ENCODE measurements at places on chromosomes 12 and 14.

- no peak for DNase-seq
Observed at GRCh38 chr12:57868851-57869268, 22.3 kb upstream of the CTDSP2 start.

- no peak for DNase-seq
Observed at GRCh38 chr12:69881771-69882170, 56.7 kb downstream of the MYRFL start.

- no peak for DNase-seq
Observed at GRCh38 chr12:52248541-52249461, 15.8 kb downstream of the KRT7 start.

GRCh38 chr12:89390802-89391673 lies 38.7 kb upstream of the DUSP6 start:
- no peak for DNase-seq

- no peak for DNase-seq
Observed at GRCh38 chr12:65192963-65193516, 23.7 kb downstream of the LEMD3 start.

DNA sequence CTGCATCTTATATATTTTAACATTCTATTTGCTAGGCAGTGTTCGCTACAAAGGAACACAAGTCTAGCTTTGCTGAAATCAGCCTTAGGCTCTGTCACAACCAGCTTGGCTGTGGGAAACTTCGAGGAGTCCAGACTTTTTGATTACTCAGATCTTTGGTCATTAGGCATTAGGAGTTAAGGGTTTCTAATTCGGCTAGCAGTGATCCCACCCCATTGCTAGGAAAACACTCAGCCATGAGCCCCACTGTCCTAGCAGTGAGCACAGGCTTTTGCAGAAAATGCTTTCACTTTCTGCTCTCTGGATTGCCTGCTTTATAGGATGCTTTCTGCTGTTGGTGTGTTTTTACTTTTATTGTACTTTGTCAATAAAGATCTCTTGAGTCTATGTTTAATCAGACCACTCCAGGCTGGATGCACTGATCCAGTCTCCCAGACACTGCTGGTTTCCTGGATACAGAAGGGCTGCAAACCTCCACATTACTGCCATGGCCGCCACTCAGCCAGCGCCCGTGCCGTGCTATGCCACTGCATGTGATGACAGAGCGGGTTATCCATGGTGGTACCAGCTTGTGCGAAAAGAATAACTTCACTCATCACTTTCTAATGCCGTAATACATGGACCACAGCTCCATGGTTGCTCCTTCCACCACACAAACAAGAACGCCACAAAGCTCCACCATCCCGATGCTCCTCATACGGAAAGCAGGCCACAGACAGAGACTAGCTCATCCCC lies 41.0 kb upstream of the PYGL start:
- DNase-seq, result no peak

- no peak for DNase-seq
Observed at GRCh38 chr14:81447021-81447764, 47.1 kb upstream of the STON2 start.

- no peak for DNase-seq
Observed at GRCh38 chr14:100729982-100730381, 3.3 kb downstream of the DLK1 start.

GRCh38 chr14:51334566-51334965 lies 94.5 kb downstream of the TMX1 start:
- no peak for DNase-seq

DNA sequence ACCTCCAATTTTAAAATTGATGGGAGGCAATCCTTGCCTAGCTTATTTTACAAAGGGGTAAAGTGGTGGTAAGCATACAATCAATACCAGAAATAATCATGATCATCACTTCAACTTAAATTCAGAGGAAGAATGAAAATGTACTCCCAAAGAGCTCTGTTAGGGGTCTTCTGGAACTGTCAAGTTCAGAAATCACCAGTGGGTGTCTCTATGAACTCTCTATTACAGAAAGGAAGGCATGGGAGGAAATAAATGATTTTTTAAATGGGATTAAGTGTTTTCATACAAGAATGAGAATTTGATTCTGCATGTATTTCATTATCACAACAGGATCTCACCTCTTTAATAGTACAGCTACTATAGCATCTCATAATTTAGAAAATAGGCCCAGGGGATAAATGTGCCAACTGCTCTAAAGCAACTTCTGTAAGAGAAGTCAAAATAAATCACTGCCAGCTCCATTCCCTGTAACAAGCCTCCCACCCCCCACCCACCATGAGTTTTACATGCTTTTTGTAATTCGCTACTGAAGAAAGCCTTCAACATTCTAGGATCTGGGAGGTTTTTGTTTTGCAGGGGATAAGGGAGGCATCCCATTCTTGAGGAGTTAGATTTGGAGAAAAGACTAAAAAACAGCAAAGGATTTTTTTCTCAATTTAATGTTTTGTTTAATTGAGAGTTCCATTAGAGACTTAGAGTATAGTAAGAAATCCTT lies 9.7 kb downstream of the DCP1B start:
- no peak for DNase-seq

- DNase-seq, result no peak
Observed at GRCh38 chr14:73760598-73761586, 46.7 kb upstream of the PNMA1 start.
